Stimulated activated CD4-positive, alpha-beta T cell treated with anti-CD3 and anti-CD28 coated beads, Interleukin-1b, Interleukin-23, amount 100 ng/mL, for 24 hours (primary cell): ENCODE measurements at places on chromosomes 12 and 14.

DNA sequence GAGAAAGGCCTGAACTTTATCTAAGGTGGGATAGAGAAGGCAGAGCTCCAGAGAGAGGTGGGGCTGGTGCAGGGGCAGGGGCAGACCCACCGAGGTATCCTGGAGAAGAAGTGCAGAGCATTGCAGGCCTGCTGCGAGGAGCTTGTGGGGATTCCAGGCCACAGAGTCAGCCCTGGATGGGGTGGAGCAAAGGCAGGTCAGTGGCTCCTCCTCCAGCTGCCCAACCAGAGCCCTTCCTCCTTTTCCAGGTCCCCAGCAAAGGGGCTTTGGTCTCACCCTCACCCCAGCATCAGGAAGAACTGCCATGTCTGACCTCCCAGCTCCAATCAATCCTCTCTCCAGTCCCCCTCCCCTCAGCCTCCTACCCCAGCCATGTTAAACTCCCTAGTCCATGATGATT lies 19.8 kb upstream of the ZNF740 start:
- no peak for DNase-seq

DNA sequence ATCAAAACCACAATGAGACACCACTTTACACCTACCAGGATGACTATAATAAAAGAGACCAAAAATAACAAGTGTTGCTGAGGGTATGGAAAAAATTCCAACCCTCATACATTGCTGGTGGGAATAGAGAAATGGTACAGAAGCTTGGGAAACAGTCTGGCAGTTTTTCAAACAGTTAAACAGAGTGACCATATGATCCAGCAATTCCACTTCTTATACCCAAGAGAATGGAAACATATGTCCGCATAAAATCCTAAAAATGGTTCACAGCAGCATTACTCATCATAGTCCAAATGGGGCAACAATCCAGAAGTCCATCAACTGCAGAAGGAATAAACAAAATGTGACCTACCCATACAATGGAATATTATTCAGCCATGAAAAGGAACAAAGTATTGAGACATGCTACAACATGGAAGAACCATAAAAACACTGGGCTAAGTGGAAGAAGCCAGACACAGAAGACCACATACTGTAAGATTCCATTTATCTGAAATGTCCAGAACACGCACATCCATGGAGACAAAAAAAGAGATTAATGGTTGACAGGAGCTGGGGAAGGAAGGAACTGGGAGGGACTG lies 44.5 kb downstream of the CHGA start:
- DNase-seq, result no peak

GRCh38 chr12:11704089-11704488 lies 54.6 kb downstream of the ETV6 start:
- DNase-seq, result no peak

- DNase-seq, result no peak
Measured at GRCh38 chr12:98002887-98003493, 512.4 kb upstream of the TMPO start.

DNA sequence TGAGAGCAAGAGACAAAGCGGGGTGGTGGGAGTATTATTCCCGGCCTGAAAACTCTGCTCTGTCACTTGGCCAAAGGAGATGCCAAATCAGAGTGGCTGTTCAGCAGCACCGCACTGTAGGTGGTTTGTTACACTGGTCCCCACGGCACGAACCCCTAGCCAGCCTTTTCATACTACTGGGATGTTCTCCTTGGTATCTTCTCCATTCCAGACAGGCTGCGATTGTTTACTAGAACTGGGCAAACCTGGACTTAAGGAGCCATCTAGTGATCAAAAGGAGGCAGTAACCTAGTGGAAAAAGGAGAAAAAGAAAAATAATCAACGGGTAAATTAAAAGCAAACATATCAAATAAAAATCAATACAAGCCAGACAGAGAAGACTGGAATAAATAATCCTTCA lies 58.9 kb upstream of the TMTC2 start:
- DNase-seq, result no peak

GRCh38 chr14:53842938-53843337 lies 113.7 kb downstream of the BMP4 start:
- DNase-seq, result no peak

DNA sequence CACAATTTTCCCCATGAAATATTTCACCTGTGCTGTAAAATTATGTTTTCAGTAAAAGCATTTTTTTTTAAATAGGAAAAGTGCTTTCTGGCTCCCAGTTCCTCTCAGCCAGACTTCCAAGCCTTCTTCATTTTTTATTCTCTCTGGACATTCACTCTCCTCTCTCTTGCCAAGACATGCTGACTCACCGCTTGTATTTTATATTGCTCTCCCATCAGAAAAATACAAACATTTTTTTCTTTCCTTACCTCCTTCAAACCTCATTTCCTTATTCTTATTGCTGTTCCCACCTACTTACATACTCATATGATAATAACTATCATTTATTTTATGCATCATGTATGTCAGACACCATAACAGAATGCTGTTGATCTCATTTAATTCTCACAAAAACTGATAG lies 37.7 kb upstream of the ZNF641 start:
- no peak for DNase-seq

DNA sequence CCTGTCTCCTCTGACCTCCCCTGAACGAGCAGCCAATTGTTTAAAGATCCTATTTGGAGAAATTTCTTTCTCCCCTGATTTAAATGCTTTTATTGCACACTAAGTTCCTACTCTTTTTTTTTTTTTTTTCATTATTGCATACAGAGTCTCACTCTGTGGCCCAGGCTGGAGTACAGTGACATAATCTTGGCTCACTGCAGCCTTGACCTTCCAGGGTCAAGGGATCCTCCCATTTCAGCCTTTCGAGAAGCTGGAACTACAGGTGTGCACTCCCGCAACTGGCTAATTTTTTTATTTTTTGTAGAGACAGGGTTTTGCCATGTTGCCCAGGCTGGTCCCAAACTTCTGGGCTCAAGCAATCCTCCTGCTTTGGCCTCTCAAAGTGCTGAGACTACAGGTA lies 5.2 kb upstream of the P2RX7 start:
- DNase-seq, result no peak

DNA sequence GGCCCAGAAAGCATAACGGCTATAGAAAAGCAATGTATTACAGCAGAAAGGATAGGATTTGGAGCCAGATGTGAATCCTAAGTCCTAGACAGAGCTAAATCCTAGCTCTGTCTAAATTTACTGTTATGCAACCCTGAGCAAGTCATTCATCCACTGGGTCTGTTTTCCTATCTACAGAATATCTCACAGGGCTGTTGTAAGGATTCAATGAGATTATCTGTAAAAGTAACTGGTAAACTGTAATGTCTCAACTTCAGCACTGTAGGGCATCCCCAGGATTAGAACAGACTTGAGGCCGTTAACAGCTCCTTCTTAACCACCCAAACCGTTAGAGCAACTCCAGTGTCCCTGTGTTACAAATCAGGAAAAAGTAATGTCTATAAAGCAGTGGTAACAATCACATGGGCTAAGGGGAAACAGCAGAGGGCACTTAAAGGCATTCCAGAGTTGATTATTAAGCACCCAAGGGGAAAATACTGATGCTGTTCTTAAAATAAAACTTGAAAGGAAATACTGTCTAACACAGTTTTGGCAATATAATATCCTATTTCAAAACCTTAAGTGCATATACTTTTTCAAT lies 10.1 kb downstream of the GMFB start:
- no peak for DNase-seq

DNA sequence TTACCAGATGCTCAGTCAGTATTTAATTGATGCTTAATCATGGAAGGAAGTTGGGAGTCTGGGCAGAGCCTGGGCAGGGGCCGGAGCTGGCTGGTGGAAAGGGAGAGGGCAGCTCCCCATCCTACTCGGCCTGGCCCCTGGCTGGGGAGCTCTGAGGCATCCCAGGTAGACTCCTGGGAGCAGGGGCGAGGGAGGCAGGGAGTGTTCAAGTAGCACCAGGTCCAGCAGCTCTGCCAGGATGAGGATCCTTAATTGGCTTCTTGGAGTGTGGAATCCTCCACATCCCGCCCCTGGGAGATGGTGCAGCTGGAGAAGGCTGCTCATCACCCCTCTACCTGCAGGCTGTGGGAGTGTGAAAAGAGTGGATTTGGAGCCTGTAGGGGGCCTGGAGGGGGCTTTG lies 30.9 kb downstream of the SYNDIG1L start:
- no peak for DNase-seq

DNA sequence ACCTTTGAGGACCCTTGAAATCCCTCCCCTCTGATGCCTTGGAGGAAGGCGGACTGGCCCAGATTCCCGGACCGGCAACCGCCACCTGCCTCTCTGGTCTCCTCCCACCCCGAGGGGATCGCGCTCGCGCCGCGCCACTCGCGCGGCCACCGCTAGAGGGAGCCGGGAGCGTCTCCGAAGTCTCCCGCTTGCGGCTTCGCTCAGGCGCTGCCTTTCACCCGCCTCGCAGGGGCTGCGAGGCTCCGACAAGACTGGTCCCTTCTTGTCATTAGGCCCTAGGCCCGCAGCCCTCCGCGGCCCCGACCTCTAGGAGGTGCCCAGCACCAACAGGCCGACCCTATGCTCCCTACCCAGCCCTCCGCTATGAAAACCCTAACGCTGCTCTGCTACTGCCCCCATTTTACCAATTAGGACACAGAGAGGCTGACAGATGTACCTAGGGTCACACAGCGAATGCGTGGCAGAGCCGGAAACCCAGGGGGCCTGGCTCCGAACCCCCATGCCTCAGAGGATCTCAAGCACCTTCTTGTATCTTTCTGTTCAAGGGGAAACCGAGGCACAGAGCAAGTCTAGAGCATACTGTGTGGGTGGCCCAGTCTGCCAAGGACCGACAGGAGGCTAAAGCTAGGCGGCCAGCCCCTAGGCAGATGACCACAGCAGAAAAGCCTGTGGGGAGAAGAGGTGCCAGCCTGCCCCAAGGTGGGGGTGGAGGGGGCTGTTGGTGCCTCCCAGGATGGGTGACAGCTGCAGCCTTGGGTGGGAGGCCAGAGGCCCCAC lies 21.4 kb upstream of the VSX2 start:
- peak; percentile 68 for DNase-seq

DNA sequence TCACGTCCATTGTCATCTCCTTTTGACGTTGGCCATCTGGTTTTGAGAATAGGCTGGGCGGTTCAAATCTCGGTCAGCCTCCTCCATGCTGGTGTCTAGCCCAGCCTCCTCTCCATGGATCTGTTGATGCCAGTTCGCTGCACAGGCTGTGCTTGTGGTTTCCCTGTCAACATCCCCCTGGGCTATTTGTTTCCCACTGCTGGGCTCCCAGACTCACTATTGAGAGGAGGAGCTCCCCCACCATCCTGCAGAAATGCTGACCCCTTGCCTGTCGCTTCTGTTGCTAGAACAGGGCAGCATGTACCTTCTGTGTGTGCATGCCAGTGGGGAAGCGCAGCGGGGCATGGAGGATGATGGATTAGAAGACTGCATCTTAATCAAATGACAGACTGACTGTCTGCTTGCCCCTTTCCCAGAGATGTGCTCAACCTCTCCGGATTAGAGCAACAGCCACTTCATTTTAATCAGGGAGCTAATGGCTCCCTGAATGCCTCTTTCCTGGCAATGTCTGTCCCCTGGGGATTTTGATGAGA lies 170.5 kb downstream of the TSPAN9 start:
- no peak for DNase-seq

- no peak for DNase-seq
Measured at GRCh38 chr12:103696101-103696500, 109.0 kb downstream of the STAB2 start.

DNA sequence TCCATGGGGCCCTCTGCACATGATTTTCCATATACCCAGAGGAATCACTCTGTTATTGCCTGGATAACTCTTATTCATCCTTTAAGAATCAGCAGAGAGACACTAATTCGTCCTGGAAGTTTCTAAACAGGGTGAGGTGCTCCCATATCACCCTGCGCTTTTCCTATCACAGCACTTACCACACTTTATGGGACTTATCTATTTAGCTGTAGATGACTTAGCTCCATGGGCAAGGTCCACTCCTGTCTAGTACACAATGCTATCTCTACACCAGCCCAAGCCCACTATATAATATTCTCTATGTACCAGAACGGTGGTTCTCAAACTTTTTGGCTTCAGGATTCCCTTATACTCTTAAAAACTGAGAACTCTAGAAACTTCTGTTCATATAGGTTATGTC lies 111.7 kb downstream of the EFCAB11 start:
- no peak for DNase-seq

DNA sequence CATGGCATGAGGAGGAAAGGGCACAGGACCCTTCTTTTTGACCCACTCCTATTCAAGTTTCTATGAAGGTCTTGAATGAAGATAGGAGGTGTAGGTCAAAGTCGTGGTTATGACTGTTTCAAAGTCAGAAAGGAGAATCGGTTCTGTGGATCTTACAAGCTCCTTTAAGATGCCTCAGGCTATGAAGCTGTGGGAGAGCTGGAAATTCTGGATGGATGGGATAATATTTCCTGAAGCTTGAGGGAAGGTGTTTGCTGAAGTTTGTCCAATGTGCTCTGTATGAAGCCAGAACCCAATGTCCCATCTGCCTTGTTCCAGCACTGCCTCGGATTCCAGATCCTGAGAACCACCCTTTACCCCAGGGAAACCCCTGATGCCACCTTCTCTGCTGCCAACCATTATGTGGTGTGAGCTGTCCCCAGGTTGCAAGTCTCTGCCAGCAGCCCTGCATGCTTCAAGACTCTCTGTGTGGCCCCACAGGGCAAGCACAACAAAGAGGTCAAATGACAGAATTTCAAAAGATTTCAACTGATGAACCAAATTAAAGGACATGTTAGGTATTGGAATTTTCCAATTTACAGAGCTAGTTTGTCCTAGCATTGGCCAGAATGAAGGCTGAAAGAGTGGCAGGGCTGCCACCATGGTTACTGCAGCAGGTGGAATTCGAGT lies 472.0 kb downstream of the RGS6 start:
- no peak for DNase-seq

- DNase-seq, result no peak
Measured at GRCh38 chr12:46546634-46547273, 174.2 kb upstream of the SLC38A2 start.

- no peak for DNase-seq
Measured at GRCh38 chr14:75049731-75050201, 1.5 kb downstream of the MLH3 start.

- DNase-seq, result no peak
Measured at GRCh38 chr12:5614256-5614655, 182.3 kb downstream of the NTF3 start.

DNA sequence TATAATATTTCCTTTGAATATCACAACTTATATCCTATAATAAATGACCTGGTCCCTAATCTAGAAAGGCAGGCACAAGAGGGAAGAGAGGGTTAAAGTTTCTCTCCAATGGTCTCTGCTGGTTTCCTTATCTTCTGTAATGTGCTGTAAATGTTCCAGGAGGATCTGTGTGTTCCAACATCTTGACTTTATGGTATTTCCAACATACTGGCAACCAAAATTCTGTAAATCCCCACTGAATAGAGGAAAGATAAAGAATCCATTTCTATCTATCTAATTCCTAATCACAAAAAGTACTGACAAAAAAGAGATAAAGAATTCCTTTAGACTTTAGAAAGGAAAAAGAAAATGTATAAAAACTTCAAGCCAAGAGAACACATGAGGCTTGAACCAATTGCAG lies 146.4 kb upstream of the CCDC198 start:
- DNase-seq, result no peak

- no peak for DNase-seq
Measured at GRCh38 chr12:56154246-56154771, 1.9 kb downstream of the MYL6B start.

- no peak for DNase-seq
Measured at GRCh38 chr12:29547864-29548263, 50.4 kb upstream of the OVCH1 start.
